Tongue (tissue), 3 donors: ENCODE measurements at places on chromosomes 4 and X. TPM values are rescaled to one million over a fixed set of nuclear protein-coding genes. Genes with fewer than 3 reads are reported as not detected.
A peak's percentile ranks its signal among the peaks of the same experiment; 100 is the strongest.

Gene CENPE
- 8.5 TPM for total RNA-seq

GRCh38 chr4:172412851-172413580, 599.8 kb downstream of the GALNTL6 start:
- DNase-seq = peak; percentile 1

Gene CACNA1F
- total RNA-seq = not detected

Gene KLF3
- 34.4 TPM for total RNA-seq

Gene SLC6A14
- 3.2 TPM for total RNA-seq

GRCh38 chr4:150242820-150243458, 164.7 kb downstream of the DCLK2 start:
- peak; percentile 70 for DNase-seq

GRCh38 chrX:47178337-47178736, 15.3 kb upstream of the UBA1 start:
- no peak for DNase-seq
